ENCODE measurements at places on chromosomes 13 and 19.

DNA sequence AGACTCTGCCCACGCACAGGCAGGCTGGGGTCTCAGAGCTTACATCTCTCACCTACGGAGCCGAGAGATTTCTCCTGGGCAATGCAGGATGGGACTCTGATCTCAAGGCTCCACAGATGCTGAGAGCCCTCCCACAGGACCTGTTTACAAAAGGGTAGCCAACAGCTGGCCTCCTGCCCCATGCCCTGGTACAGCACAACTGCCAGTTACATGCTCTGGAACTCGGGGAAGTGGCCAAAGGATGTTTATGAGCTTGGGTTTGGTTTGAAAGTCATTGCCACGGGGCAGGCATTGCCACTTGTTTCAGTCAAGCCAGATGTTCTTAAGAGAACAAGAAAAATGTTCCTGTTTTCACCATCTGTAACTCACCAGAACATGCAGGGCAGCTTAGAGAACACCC, 3.5 kb downstream of the DHRS12 start:
- DNase-seq, result no peak

- DNase-seq, result no peak
These were observed 170.6 kb downstream of the KCTD12 start for GRCh38 chr13:76715621-76716020.

GRCh38 chr13:37090912-37091311, 14.6 kb downstream of the CSNK1A1L start:
- DNase-seq, result no peak

DNA sequence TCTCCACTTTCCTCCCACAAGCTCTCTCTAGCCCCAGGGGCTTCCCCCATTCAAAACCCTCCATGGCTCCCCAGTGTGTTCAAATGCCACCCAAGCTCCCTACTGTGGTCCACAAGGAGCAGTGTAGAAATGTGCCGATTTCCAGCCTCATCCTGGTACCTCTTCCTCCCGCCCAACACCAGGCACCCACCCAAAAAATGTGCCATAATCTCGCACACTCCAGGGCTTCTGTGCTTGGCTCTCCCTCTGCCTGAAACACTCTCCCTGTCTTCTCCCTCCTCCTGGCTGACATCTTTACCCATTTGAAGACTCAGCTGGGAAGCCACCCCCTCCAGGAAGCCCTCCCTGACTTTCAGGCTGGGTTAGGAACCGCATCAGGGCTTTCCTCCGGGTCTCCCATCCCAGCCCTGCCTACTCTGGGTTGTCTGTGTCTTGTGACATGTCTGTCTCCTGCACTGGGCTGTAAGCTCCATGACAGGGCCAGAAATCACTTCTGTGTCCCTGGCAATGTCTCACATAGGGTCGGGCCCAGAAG, 16.6 kb upstream of the MEIS3 start:
- DNase-seq, result no peak

GRCh38 chr13:110214637-110215036, 92.3 kb downstream of the COL4A1 start:
- DNase-seq, result no peak

DNA sequence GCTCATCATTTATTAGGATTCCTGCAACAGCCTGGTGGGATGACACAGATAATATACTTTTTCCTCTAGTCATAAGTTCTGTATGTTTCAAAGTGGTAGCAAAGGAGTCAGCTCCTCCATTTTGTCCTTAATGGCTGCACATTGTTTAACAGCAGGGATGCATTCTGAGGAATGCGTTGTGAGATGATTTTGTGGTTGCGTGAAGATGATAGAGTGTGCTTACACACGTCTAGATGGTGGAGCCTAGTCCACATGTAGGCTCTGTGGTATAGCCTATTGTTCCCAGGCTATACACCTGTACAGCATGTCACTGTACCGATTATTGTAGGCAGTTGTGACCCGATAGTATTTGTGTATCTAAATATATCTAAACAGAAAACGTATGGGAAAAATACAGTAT, 4.6 kb downstream of the SMARCA4 start:
- no peak for DNase-seq

DNA sequence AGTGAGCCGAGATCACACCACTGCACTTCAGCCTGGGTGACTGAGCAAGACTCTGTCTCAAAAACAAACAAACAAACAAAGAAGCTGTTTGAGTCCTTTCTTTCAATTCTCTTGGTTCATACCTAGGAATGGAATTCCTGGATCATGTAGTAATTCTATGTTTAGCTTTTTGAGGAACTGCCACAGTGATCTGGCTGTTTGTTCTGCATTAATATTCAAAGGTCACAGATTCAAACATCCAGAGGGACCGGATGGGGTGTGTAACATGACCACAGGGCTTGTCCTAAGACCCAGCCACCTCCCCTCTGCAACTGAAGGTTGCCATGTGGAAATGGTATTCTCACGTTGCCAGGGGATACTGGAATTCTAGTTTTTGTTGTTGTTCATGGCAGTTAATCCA, 10.2 kb downstream of the COLGALT1 start:
- DNase-seq, result no peak

DNA sequence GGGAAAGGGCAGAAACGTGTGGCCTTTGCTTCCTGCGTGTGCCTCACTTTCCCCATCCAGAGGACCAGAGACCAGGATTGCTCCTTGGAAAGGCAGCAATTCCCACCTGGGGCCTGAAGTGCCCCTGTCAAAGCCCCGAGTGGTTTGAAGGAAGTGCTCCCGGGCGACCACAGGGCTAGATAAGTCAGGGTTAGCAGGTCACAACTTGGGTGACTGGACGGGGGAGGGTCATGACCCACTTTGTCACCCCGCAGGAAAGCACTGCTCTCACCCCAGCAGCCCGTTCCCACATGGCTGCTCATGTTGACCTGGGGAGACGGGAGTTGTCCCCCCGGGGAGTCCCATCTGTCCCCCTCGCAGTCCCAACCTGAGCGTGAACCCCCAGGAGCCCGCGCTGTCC, 459 bp downstream of the PRAM1 start:
- DNase-seq, result no peak

Measured in activated T-helper 1 cell treated with Interleukin-2 at 50 U/mL for 16 hours (primary cell).